ENCODE measurements at places on chromosomes 2 and 18.

- DNase-seq, result no peak
Measured at GRCh38 chr18:26103579-26103978, 13.2 kb upstream of the SS18 start.

DNA sequence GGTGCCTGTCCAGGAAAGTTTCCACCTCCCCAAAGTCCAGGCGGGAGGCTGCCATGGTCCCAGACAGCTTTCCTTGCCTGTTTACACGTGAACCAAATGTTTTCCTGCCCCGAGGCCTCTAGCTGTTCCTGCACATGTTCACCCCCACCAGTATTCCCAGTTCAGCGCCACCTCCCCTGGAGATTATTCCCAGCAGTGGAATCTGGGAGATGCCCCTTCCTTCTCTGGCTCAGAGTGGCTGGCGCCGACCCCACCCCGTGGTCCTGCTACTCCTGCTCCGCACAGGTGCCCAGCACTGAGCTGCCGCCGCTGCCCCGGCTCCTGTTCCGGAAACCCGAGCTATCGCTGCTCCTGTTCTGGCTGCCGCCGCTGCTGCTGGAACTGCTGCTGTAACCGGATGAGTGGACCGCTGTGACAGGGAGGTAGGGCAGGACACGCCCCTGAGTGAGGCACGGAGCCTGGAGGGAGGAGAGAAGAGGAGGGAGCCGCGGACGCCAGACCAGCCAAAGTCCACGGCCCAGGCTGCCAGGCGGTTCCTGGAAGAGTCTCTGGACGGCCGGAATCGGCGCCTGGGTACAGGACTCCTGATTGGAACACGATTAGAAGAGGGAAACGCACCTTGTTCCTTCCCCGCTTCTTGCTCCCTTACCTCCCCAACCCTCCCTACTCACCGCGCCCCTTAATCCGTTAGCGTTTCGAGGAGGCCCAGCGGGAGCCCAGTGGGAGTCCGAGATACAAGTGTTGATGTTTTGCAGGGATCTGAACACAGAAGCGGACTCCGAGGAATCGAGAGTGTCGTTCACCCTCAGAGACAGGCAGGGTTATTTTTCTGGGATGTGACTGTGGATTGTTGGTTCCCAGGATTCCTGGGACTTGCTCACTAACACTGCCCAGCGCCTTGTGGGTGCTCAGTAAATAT lies at the start of gene PDE11A:
PDE11A (minus strand) TSS at position 395 of the 919 bp plus-strand sequence; CDS start at position 55, 340 bp downstream.
- DNase-seq, result no peak

DNA sequence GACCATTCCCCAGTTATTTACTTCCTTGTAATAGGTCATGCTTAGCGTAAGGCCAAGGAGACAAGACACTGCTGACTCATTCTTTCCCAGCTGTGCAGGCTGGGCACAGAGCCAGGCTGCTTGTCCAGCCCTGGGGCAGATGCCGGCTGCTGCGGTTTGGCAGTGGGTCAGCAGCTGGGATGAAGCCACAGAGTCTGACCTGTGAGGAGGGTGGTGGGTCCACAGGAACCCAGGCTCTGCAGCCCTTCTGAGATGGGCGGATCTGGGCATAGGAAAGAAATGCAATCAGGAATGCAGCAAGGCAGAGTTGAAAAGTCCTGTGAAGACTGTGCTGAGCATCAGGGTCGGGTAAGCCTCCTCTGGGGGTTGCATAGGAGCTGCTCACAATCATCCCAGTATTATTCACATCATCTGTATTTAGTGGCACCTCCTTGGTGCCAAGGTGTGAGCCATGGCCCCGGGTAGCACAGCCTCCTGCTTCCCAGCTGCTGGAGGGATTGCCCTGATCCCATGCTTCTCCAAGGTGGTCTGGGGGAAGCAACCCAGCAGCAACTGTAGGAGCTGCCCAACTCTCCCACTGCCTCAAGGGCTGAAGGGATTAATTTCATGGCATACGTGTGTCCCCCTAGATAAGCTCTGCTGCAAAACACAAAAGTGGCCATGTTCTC lies 139.0 kb downstream of the DDX1 start:
- DNase-seq, result no peak

DNA sequence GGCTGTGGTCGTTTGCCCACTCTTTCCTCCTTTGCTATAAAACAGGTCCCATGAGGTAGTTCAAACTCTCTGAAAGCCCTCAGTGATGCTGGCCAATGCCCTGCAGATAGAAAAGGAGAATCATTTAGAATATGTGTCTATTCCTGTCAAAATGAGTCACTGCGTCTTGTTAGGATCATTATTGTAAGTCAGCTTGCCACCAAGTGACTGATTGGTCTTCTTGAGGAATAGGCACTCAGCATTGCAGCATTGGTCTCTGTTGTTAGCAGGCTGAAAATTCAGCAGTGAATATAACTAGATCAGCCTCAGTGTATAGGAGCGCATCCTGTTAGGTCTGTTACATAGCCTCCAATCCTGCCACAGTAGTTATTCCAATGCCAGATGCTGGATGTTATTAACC lies 28.9 kb downstream of the PRKRA start:
- DNase-seq, result no peak

- no peak for DNase-seq
Measured at GRCh38 chr18:60246606-60247005, 126.0 kb downstream of the MC4R start.

- no peak for DNase-seq
Measured at GRCh38 chr2:98153481-98153880, 66.5 kb downstream of the VWA3B start.

DNA sequence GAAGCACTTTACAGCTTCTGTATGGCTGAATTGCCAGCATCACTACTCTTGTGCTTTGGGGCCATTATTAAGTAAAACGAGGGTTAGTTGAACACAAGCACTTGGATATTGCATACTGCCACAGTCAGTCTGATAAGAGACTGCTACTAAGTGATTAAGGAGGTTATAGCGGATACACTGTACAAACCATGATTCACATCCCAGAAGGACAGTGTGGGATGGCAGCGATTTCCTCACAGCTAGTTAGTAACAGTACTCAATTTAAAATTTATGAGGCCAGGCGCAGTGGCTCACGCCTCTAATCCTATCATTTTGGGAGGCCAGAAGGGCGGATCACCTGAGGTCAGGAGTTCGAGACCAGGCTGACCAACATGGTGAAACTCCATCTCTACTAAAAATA lies 2.6 kb upstream of the BMPR2 start:
- DNase-seq, result no peak

- no peak for DNase-seq
Measured at GRCh38 chr2:190746971-190747761, 98.3 kb downstream of the NAB1 start.

DNA sequence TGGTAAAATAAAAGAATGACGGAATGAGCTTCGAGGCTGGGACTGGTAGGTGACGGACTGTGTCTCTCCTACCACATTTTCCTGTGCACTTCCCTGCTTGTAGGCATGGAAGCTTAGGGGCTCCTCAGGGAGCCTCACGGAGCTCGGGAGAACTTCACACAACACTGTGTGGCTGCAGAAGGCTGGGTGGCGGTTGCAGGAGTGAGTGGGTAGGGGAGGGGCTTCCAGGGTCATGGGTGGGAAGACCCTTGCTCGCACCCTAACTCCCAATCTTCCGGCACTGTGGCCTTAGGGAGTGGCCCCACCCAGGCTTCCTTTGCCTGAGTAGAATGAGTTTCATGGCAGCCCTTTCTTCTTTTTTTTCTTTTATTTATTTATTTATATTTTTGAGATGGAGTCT lies 128.6 kb downstream of the INHBB start:
- no peak for DNase-seq

- DNase-seq, result no peak
Measured at GRCh38 chr18:77138270-77138669, 5.7 kb upstream of the MBP start.

GRCh38 chr2:2867397-2867979 lies 510.1 kb downstream of the EIPR1 start:
- DNase-seq, result no peak

- no peak for DNase-seq
Measured at GRCh38 chr2:9037166-9037565, 33.7 kb upstream of the MBOAT2 start.

GRCh38 chr2:159153463-159153862 lies 133.0 kb downstream of the WDSUB1 start:
- DNase-seq, result no peak

GRCh38 chr2:205658572-205658971 lies 23.7 kb upstream of the NRP2 start:
- no peak for DNase-seq

DNA sequence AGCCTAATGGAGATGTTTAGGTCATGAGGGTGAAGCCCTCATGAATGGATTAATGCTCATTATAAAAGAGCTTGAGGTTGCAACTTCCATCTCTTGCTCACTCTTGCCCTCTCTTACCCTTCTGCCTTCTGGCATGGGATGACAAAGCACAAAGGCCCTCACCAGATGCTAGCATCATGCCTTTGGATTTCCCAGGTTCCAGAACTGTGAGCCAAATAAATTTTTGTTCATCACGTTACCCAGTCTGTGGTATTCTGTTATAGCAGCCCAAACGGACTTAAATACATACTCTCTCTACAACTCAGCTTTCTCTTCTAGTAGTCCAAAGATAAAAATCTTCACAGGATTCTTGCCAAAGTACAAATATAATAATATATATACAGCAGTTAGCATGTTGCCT lies 75.8 kb downstream of the LNPK start:
- DNase-seq, result no peak

- DNase-seq, result no peak
Measured at GRCh38 chr18:5512176-5512575, 31.6 kb downstream of the EPB41L3 start.

DNA sequence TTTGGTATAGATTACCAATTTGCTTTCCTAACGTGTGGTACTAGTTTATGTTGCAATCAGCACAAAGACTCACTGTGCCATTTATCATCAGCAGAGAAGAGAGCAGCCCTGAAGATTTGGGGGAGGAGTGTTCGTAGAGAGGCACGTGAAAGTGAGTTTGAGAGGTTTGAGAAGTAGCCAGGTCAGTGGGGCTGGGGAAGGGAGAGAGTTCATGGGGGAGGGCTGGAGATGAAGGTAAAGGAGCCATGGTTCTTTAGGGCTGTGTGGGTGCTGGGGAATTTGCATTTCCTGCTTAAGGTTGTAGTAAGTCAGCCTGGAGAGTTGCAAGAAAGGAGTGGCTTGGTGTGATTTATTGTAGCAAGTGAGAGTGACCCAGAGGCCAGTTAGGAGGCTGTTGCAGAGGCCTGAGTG lies 172.1 kb downstream of the NEDD4L start:
- DNase-seq, result no peak

- no peak for DNase-seq
Measured at GRCh38 chr2:116510117-116510671, 1304.3 kb upstream of the DDX18 start.

GRCh38 chr2:233412405-233412804 lies 58.1 kb downstream of the DGKD start:
- DNase-seq, result no peak

- DNase-seq, result no peak
Measured at GRCh38 chr2:189466656-189467055, 25.4 kb downstream of the WDR75 start.

GRCh38 chr2:96501471-96501874 lies 3.7 kb downstream of the NEURL3 start:
- DNase-seq, result no peak

DNA sequence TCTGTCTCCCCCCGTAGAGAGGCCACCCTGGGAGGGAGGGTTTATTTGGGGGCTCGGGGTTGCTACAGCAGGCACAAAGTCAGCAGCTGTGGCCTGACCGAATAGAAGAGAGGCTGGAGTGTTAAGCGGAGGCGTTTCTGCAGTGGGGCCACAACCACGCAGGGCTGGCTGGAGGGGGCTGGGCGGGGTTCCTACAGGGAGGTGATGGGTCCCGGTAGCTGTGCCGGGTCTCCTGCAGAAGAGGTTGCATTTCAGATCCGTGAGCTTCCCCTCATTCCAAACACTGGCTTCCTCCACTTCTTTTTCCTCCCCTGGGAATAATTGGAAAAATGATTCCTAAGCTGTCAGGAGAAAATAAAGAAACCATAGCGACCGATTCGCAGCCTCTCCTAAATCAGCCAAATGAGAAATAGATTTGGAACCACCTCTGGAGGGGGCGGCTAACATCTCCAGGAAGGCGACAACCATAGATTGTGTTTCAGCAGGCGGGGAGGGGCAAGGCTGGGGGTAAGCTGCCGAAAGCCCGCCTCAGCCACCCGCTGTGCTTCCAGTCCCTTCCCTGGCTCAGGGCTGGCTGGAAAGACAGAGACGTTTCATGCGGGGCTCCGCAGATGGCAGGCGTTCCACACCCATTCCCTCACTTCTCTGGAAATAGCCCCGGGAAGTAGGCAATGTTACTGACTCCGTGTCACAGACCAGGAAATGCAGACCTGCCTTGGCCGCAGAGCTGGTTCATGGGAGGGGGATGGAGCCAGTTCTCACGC lies 85.6 kb upstream of the TAF1B start:
- no peak for DNase-seq

GRCh38 chr2:794554-795241 lies 117.5 kb upstream of the TMEM18 start:
- DNase-seq, result no peak

DNA sequence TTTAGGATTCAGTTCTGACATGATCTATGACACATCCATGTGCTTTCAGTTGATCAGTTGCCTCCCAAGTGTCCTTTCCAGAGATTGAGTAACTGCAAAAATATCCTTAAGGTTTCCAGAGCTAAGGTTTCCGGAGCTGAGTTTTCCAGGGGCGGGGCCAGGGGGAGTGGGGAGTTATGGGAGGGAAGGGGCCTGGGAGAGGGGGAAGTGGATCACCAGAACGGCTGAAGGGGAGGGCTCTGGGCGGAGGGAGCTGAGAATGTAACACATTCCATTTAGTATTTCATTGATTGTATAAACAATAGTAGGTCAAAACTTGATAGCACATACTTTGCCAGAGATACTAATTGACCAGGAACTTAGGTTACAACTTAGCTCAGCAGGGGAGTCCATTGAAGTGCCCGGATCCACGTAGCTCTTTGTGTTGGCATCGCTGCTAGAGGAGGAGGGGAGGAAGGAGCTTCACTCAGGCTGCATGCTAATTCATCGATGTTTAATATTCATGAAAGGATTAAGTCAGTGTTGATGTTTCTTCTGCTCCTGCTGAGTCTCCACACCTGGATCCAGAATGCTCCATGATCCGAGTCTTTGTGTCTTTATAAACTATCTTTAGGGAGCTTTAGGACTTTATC lies 289.8 kb downstream of the ALPK2 start:
- no peak for DNase-seq

DNA sequence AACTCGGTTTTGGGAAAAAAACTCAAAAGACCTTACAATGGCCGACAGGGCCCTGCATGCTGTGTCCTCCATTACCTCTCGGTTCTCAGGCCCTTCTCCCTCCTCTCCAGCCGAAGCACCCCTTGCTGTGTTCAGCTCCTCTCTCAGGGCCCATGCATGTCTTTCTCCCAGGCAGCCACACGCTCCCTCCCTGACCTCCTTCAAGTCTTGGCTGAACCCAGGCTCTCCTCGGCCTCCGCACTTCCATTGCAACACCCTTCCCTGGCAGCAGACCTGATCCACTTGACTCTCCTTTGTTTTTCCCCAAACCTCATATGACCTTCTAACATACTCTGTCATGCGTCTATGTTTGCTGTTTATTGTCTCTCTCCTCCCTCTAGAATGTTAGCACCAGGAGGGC lies 114.0 kb downstream of the CYP26B1 start:
- no peak for DNase-seq

GRCh38 chr2:6474161-6475140 lies 391.3 kb downstream of the CMPK2 start:
- DNase-seq, result no peak

GRCh38 chr2:19772981-19773380 lies 128.8 kb downstream of the TTC32 start:
- no peak for DNase-seq

- no peak for DNase-seq
Measured at GRCh38 chr2:138831691-138832090, 51.5 kb upstream of the NXPH2 start.
